Activated naive CD4-positive, alpha-beta T cell treated with anti-CD3 and anti-CD28 coated beads, Interleukin-2, amount 50 U/mL, for 72 hours (primary cell): ENCODE measurements at places on chromosomes 7 and 10.

- no peak for DNase-seq
Measured at GRCh38 chr7:138008588-138009349, 6.9 kb upstream of the CREB3L2 start.

GRCh38 chr7:81074406-81074805, 155.6 kb upstream of the SEMA3C start:
- no peak for DNase-seq

DNA sequence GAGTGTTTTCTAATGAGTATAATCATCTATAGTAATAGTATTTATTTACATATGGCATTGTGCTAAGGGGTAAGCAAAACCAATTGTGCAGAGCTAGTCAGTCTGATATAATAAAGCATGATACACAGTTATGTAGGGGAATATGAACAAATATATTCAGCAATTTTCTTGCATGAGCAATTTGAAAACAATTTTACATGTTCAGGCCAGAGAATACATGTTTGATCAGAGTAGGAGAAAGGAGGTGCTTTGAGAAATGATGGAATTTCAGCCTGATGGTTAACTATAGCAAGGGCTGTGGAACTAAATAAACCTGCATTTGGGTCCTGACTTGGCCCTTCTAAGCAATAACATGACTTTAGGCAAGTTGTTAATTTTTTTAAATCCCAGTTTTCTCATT, 214.5 kb downstream of the TWIST1 start:
- DNase-seq = no peak

- no peak for DNase-seq
Measured at GRCh38 chr10:84706875-84707274, 378.5 kb downstream of the CCSER2 start.

DNA sequence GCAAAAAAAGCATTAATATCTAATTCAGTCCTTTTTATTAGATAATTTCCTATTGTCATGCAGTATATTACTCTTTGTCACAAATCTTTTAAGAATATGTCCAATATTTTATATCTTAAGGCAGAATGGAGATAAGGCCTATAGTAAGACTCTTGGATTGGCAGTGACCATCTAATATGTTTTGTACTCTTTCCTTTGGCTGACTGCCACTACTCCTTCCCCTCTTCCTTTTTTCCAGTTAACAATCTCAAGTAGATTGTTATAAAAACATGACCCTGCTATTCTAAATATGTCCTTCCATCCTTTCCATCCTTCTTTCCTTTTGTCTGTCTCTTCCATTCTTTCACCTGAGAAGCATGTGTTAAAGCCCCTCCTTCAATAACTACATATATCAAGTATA, 92.8 kb upstream of the TMEM168 start:
- DNase-seq = no peak
